ENCODE measurements at places on chromosomes 11 and 22. TPM values are rescaled to one million over a fixed set of nuclear protein-coding genes. Genes with fewer than 3 reads are reported as not detected.

DNA sequence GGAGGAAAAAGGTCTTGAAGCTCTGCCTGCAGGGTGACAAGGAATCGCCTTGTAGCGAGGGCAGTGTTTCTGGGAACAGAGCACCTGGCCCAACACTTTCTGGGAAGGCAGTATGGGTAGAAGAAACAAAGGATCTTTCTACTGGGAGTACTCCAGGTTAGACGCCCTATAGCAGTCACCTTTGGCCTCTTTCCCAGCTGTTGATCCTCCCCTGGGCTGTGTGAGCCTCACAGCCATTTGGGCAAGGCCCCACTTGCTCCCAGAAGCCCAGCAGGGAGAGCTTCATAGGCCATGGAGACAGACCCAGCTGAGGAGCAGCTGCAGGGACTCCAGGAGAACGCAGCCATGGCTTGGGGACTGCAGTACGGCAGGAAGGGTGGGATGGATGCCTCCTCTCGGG lies 1.2 kb downstream of the SLCO2B1 start:
- DNase-seq, result no peak
- H3K36me3 ChIP-seq, result no peaks in the 10 kb centered on the region
- H3K27ac ChIP-seq, result peak overlapping the region; percentile 73
- peak overlapping the region; percentile 28 for H3K4me3 ChIP-seq
- peaks cover 99% of the 10 kb centered on the region for H3K4me1 ChIP-seq

DNA sequence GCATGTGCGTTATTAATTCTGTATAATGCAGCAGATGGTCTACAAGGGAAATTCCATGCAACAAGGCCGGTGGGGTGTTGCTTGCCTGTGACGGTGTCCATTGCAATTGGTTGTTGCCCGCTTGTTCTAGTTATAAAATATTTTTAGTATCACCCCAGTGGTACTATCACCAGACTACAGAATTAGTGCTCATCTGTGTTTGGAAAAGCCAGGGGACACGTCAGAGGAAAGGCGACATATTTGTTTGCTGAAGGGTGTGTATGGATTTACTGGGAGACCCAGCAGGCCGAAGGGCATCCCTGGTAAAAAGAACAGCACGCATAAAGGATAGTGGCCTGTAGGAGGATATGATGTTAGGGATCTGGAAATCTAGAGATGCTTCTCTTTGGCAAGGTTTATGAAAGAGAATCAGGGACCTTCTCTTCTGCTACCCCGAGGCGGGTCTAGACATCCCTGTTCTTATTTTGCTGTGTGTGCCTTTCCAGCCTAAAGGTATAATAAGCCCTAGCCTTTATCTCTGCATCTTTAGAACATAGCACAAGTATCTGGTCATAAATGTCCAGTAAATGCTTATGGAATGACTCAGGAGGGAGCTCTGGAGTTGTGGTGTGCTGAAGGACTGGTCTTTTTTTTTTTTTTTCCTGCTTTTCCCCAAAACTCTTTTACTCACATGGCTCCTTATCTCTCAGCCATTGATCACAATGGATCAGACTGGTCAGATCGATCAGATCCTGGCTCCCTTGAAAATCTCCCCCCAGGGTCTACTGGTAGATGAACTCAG lies 90.9 kb downstream of the LDLRAD3 start:
- no peak for DNase-seq
- H3K27ac ChIP-seq, result no peak overlapping the region
- no peak overlapping the region for H3K4me3 ChIP-seq
- H3K4me1 ChIP-seq, result no peaks in the 10 kb centered on the region
- H3K27me3 ChIP-seq, result no peaks in the 10 kb centered on the region

DNA sequence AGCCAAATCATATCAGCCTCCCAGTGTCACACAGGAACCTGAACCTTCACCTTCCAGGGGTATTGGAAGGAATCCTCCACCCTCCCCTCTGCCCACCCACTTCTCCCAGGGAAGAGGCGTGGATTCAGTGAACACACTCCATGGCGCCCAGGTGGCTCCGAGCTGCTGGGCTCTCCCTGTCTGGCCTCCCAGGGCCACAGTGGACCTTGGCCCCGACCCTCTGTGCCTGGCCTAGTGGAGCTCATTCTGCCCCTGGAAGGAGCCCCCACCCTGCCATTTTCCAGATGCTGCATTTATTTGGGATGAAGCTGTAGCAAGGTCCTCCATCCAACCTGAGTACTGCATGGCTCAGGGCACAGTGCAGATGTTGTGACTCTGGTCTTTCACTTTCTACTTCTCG lies 1340.1 kb downstream of the TBC1D22A start:
- no peak for DNase-seq
- H3K27me3 ChIP-seq, result peaks cover 1% of the 10 kb centered on the region
- no peaks in the 10 kb centered on the region for H3K4me1 ChIP-seq
- no peak overlapping the region for H3K4me3 ChIP-seq
- no peak overlapping the region for H3K27ac ChIP-seq
- no peaks in the 10 kb centered on the region for H3K36me3 ChIP-seq

SIK2 gene
- total RNA-seq, result 8.1 TPM

- DNase-seq, result peak; percentile 89
- H3K27ac ChIP-seq, result peak overlapping the region; percentile 70
- H3K36me3 ChIP-seq, result no peaks in the 10 kb centered on the region
- peaks cover 92% of the 10 kb centered on the region for H3K4me1 ChIP-seq
- H3K27me3 ChIP-seq, result no peaks in the 10 kb centered on the region
Observed at GRCh38 chr22:30210235-30210909, 36.2 kb downstream of the LIF start.

H19 gene
- total RNA-seq, result 1.2 TPM

GRCh38 chr22:28023036-28023435 lies 104.0 kb upstream of the PITPNB start:
- no peak overlapping the region for H3K4me3 ChIP-seq
- peaks cover 14% of the 10 kb centered on the region for H3K4me1 ChIP-seq
- peaks cover 3% of the 10 kb centered on the region for H3K36me3 ChIP-seq

PAX6 gene
- total RNA-seq, result 0.15 TPM

DNA sequence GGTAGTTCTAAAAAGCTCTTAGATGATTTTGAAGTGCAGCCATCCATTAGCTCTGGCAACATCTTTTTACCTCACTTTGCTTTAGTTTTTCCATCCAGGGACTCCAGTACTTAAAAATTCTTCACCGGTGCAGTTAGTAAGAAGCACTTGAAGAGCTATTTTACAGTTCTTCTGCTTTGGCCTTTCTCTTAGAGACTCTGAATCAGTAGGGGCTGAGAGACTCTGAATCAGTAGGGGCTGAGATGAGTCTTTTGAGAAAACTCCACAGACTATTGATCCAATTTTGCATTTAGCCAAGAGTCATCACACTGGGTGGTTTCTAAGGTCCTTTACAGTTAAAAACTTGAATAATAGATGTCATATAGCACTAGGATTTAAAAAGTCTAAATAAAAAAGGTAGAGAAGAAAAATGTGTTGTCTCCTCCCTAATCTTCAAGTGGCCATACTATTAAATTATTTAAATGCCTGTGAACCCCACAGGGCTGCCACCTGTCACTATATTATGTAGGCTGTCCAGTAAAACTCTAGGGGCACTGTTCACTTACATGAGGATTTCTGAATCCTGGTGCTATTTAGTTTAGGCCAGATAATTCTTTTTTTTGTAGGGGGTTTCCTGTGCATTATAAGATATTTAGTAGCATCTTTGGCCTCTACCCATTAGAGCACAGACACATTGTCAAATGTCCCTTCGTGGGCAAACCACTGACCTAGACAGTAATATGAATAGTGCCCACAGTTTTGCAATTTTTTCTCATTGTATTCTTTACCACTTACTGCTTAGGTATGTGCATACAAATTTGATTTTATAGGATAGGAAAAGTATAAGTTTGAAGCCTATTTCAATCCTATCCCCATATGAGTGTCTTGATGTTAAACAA lies 26.3 kb upstream of the HIKESHI start:
- no peak for DNase-seq
- H3K4me3 ChIP-seq, result no peak overlapping the region
- peaks cover 8% of the 10 kb centered on the region for H3K4me1 ChIP-seq
- no peak overlapping the region for H3K27ac ChIP-seq
- peaks cover 6% of the 10 kb centered on the region for H3K36me3 ChIP-seq

DNA sequence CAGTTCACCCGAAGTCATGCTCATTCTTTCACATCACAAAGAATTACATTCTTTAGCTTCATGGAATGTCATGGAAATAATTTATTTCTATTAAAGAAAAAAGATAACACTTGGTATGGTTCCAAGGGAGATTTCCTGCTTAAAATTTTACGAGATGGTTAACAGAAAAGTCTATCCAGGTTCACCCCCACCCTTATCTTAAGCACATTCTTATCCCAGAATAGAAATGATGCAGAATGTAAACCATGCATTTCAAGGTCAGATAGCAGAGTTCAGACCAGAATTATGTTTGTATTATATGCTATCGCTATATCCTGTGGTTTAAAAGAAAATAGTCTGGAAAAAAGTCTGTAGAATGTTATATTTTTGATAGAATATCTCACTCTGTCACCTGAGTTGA lies 58.7 kb downstream of the GAS2 start:
- peaks cover 10% of the 10 kb centered on the region for H3K4me1 ChIP-seq
- DNase-seq, result no peak
- no peak overlapping the region for H3K4me3 ChIP-seq

APOBEC3F gene
- total RNA-seq, result 2.9 TPM

- no peak overlapping the region for H3K27ac ChIP-seq
- no peaks in the 10 kb centered on the region for H3K27me3 ChIP-seq
- H3K4me1 ChIP-seq, result no peaks in the 10 kb centered on the region
- DNase-seq, result no peak
- no peak overlapping the region for H3K4me3 ChIP-seq
Observed at GRCh38 chr11:84924154-84924692, 702.9 kb downstream of the DLG2 start.

- H3K27ac ChIP-seq, result peak overlapping the region; percentile 83
- H3K36me3 ChIP-seq, result peaks cover 4% of the 10 kb centered on the region
- no peak for DNase-seq
- H3K4me1 ChIP-seq, result peaks cover 73% of the 10 kb centered on the region
- H3K27me3 ChIP-seq, result no peaks in the 10 kb centered on the region
- peak overlapping the region; percentile 88 for H3K4me3 ChIP-seq
Observed at GRCh38 chr11:72750556-72751115, 1.6 kb downstream of the ARAP1 start.
